Cerebellar nuclear complex (tissue), 1 donor: ENCODE measurements at places on chromosomes 3 and 15.

- peak; percentile 33 for DNase-seq
These were observed 256.1 kb downstream of the PLCL2 start for GRCh38 chr3:17140670-17141505.

DNA sequence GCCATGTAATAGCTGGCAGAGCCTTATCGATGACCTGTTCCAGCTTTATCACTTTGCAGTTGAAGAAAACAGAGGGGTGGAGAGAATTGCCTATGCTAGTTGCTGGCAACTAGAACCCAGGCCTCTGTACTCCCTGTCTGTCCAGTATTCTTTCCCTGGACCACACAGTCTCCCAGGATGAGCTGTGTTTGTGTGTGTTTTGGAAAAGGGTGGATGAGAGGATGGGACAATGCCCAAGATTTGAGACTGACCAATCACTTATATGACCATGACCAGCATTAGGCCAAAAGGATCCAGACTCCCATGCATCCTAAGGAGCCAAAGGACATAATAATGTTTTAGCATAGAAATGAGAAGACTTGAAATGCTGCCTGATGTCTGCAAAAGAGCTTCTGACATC, 102.6 kb downstream of the CD200R1L start:
- DNase-seq = no peak

- DNase-seq = no peak
These were observed 91.3 kb downstream of the SUCNR1 start for GRCh38 chr3:151964743-151965142.

- no peak for DNase-seq
These were observed 331.6 kb upstream of the ARL6 start for GRCh38 chr3:97432914-97433313.

DNA sequence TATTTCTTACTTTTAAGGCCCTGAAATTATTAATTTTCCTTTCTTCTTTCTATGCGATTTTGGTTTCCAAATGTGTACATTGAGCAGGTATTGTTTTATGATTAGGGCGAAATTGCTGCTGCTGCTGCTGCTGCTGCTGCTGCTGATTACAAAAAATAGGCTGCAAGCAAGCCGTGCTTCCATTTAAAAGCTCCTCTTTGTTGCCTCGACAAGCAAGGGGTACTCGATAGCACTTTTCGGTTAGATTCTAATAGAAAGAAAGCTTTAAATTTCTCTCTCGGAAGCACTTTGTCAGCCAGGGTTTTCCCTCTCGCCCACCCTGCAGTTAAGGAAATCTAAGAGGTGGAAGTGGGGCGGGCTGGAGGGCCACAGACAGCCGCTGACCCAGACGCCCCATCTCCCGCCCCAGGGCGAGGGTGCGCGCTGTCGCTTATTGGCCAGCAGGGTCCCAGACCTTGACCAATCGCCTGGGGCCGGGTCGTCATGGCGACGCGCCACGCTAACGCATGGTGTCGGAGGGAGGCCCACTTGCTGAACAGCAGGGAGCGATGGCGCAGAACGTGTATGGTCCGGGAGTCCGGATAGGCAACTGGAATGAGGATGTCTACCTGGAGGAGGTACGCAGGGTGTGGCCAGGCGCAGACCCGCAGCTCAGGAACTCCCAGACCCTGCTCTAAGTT, at the start of gene CFAP161:
Gene CFAP161 (plus strand): TSS at position 489 of the 680 bp plus-strand sequence. CDS start 60 bp downstream, at position 549.
- DNase-seq = no peak

GRCh38 chr15:60124460-60125070, 120.5 kb downstream of the FOXB1 start:
- DNase-seq = no peak

GRCh38 chr3:184670091-184670602, 41.7 kb downstream of the MAGEF1 start:
- no peak for DNase-seq

- no peak for DNase-seq
These were observed 889.0 kb downstream of the ROBO1 start for GRCh38 chr3:78878789-78879188.

DNA sequence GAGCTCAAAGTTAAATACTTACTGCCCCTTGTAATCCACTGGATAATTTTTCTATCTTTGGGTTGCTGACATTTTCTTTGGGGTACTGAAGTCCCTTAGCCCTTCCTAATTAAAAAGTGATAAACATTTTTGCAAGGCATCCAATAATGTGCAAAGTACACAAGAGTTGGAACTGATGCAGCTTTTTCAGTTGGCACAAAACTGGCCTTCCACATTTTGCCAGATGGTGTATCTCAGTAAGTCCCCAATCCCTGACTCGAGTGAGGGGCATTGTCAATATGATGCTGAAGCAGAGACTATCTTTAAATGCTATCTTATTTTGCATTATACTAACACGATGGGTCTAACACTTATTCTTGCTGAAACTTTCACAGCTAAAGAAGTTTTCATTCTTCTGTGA, 27.8 kb downstream of the FHIT start:
- no peak for DNase-seq
